Brain pericyte (primary cell): ENCODE measurements at places on chromosomes 3 and 15.

GRCh38 chr3:177597311-177598096 lies 400.2 kb upstream of the TBL1XR1 start:
- no peak for DNase-seq

- DNase-seq, result no peak
Observed at GRCh38 chr3:28150465-28151206, 90.8 kb upstream of the CMC1 start.

DNA sequence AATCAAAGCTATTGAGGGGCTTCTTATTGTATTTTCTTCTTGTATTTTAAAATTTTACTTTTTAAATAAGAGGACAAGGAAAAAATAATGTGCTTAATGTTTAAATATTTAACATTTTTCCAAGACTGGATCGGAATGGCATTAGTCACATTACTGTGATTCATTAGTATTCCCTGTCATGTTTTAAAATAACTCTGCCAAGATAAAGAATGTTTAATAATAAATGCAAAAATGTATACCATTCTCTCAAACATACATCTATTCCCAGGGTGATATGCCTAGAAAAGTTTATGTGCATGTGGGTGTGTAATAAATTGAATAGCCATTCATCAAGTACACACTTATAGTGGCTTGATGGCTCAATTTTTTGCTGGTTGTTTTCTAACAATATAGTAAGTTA lies 936.1 kb downstream of the PLOD2 start:
- DNase-seq, result no peak

- DNase-seq, result no peak
Observed at GRCh38 chr3:55756976-55757375, 269.9 kb upstream of the WNT5A start.

DNA sequence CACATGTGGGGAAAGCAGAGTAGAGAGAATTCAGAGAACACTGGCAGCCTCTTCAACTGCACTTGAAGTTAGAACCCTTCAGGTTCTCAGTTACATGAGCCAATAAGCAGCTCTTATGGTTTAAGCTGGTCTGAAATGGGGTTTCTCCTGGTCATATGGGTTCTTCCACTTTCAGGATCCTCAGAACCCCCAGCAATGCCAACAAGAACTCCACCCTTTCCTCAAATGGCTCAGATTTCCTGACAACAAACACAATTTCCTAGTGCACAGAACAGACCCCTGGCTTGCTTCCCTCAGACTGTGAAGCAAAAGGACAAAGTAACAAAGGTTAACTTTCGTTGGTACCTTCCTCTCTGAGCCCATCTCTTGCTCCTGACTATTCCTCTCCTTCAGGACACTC lies 23.9 kb upstream of the FRMD4B start:
- DNase-seq, result no peak

- no peak for DNase-seq
Observed at GRCh38 chr3:20346369-20346768, 160.4 kb upstream of the SGO1 start.

GRCh38 chr3:13645801-13646637 lies 97.1 kb downstream of the FBLN2 start:
- no peak for DNase-seq

DNA sequence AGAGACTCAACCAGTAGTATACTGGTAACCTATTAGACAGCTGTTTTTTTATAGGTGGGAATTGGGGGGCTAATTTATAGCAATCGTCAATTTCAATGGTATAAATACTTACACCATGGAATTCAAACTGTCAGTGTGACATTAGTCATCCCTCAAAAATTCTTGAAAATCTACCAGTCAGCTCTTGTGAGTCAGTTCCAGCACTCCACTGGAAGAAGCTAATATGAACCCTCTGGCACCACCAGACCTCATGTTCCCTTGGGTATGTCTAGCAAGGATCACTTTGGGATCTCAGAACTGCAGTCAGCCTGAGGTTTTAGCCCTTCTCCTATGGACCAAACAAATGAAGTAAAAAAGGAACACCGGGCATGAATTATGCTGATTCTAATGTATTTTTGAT lies 11.8 kb upstream of the UACA start:
- DNase-seq, result no peak

DNA sequence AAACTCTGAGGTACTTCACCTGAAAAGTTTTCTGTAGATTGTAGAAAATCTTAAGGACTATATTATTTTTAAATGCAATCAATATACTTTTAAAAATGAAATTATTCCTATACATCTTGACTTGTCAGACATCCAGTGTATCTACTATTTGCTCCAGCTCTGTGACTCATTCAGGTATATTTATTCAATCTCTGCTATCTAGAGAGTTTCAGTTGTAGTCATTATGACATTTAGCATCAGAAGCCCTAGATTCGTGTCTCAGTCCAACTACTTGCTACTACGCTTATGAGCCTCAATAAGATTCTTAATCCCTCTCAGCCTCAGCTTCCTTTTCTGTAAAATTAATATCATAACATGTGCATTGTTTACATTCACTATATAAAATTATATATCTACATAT lies 22.3 kb upstream of the EIF1B start:
- DNase-seq, result no peak
